Smooth muscle cell of trachea (primary cell): ENCODE measurements at places on chromosomes 2 and 18. TPM values are rescaled to one million over a fixed set of nuclear protein-coding genes. Genes with fewer than 3 reads are reported as not detected.

Gene SIX3
- not detected in 2 replicates for total RNA-seq

Gene FEV
- total RNA-seq, result under 0.01 TPM in 1 of 2 replicates, not detected in the other

Gene COL6A3
- total RNA-seq, result 2,183 and 3,095 TPM in 2 replicates

Gene AQP12B
- total RNA-seq, result 0.17 TPM in 1 of 2 replicates, not detected in the other

Gene CPO
- total RNA-seq, result 0.17 TPM in 1 of 2 replicates, not detected in the other
